ENCODE measurements at places on chromosomes 4 and X. TPM values are rescaled to one million over a fixed set of nuclear protein-coding genes. Genes with fewer than 3 reads are reported as not detected.
A peak's percentile ranks its signal among the peaks of the same experiment; 100 is the strongest.

The ABHD18 gene
- polyA plus RNA-seq = 12.0 TPM

The FGA gene
- polyA plus RNA-seq = not detected

DNA sequence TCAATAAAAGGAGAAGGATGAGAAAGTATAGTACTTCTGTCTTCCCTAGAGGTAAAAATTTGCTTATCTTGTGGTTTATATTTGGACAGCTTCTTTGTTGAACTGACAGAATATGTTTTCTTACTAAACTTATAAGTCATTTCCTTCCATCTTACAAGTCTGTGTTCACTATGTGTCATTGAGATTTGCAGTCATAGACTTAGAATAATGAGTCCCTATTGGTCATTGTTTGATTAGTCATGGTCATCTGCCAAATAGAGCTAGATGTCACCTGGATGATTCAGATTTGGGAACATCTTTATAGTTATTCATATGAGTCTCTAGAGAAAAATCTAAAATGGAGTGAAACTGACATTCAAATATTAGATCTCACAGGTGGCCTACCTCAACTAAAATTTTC is 51.5 kb downstream of the SPATA18 start:
- DNase-seq = no peak

GRCh38 chr4:177546745-177547144 is 104.5 kb upstream of the AGA start:
- DNase-seq = no peak

DNA sequence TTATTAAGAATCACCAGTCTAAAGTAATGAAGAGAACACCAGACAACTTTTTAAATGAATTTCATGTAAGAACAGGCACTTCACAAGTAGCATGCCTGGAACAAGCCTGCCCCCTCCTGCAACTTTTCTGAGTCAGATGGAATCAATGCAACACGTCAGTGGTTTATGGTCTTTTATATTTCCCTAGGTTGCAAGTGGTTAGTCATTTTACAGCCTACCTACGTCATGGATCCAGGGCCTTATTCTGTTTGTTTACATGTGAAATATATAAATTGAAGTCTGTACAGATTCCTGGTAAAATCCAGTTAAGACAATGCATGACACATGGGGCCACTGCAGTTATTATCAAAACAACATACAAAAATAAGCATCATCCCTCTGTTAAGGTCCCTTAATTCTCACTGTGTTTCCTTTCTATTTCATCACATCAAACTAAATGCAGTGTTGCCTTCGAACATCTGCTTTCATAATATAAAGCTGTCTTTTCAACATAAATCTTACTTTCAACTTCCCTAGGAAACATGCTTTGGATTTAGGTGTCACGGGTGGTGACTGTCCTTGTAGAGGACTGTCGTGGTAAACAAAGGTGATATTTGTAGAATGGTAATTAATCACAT is 309.3 kb downstream of the FRMPD4 start:
- DNase-seq = peak; percentile 21

DNA sequence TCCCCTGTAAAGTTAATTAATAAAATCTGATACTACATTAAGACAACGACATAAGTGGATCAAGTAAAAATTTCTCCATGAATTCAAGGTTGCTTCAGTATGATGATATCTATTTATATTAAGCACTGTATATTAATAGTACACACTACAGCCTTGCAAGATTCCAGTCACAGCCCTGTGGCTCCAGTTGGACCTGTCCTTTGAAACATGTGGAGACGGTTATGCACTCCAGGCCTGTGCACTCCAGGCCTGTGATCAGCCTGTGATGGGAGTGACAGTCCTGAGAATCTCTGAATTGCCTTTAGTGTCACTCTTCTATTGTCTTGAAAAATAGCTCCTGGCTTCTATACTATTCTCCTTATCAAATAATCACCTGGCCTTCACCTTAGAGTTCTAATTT is 981.1 kb upstream of the AGA start:
- DNase-seq = no peak
